Naive thymus-derived CD4-positive, alpha-beta T cell (primary cell): ENCODE measurements at places on chromosomes 5 and 9. TPM values are rescaled to one million over a fixed set of nuclear protein-coding genes. Genes with fewer than 3 reads are reported as not detected.

DNA sequence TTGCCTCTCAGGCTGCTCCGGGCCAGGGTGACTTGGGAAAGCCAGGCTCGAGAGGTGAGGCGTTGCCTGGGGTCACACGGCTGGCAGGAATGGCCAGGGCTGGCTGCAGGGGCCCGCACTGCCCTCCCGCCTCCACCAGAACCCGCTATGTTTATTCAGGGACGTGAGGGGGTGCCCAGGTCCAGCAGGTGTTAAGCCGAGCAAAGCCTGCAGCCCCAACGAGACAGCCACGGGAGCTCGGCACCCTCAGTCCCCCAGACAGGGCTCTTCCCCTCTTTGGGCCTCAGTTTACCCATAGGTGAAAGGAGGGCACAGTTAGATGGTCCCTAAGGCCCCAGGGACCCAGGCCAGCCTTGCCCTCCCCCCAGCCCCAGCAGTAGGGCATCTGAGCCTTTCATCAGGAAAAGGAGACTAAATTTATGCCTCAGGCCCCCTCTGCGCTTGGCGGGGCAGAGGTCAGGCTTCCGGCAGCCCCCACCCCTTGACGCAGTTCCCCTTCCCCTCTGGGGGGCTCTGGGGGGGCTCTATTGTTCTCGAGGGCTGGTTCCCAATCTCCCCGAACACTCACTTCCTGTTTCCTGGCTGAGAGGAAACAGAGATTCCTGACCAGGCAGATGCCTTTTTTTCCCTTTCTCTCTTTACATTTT lies 7.1 kb upstream of the EGFL7 start:
- no peak for DNase-seq

- no peak for DNase-seq
Observed at GRCh38 chr9:95609426-95609825, 92.7 kb upstream of the PTCH1 start.

GRCh38 chr5:67095346-67096171 lies 101.0 kb downstream of the CD180 start:
- no peak for DNase-seq

GRCh38 chr5:67165526-67166459 lies 30.8 kb downstream of the CD180 start:
- DNase-seq: peak; percentile 77

- no peak for DNase-seq
Observed at GRCh38 chr9:136695435-136695895, 8.2 kb upstream of the AGPAT2 start.

- DNase-seq: no peak
Observed at GRCh38 chr9:26710008-26710407, 182.6 kb downstream of the CAAP1 start.

DNA sequence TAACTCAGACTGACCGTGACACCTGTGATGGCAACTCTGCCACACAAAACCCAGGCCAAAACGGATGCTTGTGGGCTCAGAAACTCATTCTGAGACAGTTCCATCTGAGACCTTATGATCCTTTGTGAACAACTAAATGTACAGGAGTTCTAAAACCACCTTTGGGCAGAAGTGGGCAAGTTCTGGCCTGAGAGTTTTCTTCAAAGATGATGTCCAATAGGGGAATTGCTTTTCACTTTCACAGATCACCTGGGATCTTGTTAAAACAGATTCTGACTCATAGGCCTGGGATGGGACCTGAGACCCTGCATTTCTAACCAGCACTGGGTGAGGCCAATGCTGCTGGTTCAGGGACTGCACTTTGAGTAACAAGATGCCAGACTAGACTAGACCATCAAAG lies 67.8 kb upstream of the SLC25A51 start:
- no peak for DNase-seq

DNA sequence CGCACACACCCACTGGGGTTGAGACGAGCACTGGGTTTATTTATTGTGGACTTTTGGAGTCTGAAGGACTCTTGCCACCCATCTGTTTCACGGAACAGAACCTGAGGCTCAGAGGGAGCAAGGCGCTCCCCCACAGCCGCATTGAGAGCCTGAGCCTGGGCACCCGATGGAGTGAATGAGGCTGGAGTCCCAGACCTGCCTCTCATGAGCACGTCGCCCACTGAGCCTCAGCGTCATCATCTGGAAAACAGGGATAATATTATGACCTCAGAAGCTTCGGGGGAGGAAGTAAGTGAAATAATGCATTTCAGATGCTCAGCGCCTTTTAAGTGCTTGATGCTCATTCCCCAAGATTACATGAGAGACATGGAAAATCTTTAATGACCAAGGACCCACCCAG lies 5.5 kb downstream of the NEK6 start:
- DNase-seq: no peak

DNA sequence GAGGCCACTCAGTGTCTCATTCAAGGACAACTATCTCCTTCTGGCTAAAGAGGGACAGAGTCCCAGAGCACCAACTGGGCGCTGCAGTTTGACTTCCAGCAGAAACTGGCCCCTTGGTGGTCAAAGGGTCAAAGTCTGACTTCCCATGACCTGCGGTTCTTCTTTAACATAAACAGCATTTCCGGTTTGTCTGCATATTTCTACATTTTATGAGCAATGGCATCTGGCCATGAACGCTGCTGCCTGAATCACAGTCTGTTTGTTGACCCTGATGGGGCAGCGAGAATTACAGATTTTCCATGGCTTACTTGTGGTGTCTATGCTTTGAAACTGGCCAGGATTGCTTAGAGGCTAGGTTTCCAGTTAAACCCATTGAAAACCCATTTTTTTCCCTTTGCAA lies 1.3 kb downstream of the TNFSF15 start:
- DNase-seq: no peak

DNA sequence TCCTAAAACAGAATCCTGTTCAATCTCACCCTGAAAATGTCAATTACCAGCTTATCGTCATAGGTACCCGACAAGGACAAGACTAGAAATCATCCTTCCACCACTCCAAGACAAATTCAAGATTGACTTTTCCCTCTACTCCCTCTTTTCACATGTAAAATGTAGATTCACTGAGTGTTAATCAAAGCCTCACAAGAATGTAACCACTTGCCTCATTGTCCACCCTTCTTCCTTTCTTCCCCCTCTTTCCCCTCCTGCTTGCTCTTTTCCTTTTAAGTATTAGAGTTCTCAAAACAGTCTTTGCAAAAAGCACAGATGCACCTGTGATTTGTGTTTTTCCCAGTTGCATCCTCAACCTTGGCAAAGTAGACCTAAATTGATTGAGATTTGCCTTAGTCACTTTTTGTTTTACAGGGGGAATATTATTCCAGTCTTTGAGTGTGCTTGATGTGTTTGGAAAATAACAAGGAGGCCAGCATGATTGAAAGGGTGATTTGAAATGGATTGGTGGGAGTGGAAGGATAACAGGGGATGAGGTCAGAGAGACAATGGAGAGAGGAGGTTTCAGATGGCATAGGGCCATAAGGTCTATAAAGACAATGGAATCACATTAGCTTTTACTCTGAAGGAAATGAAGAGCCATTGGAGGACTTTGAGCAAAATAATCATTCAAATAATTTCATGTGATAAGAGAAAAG lies 231.3 kb upstream of the TYRP1 start:
- no peak for DNase-seq

- no peak for DNase-seq
Observed at GRCh38 chr5:155023320-155023719, 9.8 kb downstream of the KIF4B start.

- no peak for DNase-seq
Observed at GRCh38 chr5:144950996-144951395, 780.3 kb downstream of the KCTD16 start.

- DNase-seq: no peak
Observed at GRCh38 chr5:136014049-136015002, 14.5 kb upstream of the TGFBI start.

- no peak for DNase-seq
Observed at GRCh38 chr5:98798847-98799246, 25.4 kb downstream of the RGMB start.

- DNase-seq: no peak
Observed at GRCh38 chr9:121745396-121745695, 93.9 kb downstream of the DAB2IP start.

DNA sequence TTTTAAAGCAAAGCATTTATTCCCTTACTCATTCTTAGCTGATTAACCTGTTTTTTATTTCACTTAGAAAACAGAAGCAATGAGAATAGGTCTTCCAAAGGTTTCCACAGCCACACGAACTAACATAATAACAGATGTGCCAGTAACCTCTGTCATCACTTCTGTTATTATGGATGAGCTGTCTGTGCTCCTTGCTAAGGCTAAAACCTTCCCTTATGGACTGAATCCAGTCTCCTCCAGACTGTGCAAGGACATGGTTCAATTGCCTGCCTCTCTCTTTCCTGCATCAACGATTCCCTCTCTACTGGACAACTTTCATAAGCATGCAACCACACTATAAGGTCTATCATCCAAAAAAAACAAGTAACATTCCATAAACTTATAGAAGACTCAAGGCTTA lies 1446.2 kb downstream of the MAT2B start:
- DNase-seq: no peak

GRCh38 chr9:89662718-89663613 lies 58.2 kb downstream of the GADD45G start:
- no peak for DNase-seq

GRCh38 chr5:7422316-7423106 lies 26.6 kb downstream of the ADCY2 start:
- DNase-seq: no peak

GRCh38 chr5:150411245-150411979 lies 1.3 kb downstream of the CD74 start:
- DNase-seq: peak; percentile 57

DNA sequence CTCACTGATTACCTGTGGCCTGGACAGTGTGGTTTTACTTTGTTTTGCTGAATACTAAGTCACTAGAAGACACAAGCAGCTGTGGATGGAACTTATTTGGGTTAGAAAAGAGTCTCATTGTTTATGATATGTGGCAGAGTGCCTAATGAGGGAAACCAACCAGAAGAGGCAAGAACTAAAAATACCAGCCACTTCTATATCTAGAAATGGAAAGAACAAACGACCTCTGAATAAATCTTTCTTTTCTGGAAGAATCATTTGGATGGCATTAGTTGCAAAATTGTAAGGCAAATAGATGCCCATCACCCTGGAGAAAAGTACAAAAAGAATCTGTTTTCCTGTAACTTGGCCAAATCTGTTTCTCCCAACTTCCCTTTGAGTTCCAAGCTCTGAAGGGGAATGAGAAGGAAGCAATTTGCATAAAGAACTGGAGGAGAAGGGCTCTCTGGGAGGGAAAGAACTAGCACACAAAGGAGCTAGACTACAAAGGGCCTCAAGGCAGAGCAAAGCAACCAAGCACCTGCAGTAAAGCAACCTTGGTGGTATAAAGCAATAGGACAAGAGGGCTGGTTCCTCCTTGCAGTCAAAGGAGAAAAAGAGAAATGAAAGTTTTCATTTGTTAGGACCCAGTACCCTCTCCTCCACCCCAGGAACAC lies 455.4 kb downstream of the CAAP1 start:
- DNase-seq: no peak

DNA sequence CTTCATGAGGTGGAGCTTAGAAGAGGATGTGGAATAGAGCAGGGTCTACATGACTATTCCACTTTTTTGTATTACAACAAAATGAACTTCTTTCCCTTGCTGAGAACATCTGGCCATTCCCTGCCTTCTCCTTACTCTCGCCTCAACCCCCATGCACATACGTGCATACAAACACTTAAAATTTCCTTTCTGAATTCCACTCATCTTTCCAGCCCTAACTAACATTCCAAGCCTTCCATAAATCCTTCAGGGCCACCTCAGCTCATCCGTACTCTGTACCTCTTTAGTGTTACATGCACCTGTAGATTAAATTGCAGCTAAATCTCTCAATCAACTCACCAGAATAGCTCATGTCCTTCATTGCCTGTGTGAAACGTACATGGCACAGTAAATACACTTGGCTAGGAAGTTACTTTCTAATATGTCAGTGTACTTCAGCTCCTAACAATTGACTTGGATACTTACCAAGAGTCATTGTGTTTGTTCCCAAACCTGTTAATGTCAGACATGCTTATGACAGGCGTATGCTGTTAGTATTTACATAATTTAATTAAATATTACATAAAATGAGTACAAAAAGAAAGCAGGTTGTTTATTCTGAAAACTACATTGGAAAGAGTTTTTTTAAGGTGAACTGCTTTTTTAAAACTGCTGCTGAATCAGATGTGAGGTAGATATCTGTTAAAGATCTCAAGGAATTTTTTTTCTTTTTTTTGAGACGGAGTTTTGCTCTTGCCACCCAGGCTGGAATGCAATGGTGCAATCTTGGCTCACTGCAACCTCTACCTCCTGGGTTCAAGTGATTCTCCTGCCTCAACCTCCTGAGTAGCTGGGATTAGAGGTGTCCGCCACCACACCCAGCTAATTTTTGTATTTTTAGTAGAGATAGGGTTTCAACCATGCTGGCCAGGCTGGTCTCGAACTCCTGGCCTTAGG lies 55.7 kb downstream of the GLIS3 start:
- DNase-seq: no peak

GRCh38 chr5:15808577-15808976 lies 308.6 kb downstream of the FBXL7 start:
- DNase-seq: no peak

DNA sequence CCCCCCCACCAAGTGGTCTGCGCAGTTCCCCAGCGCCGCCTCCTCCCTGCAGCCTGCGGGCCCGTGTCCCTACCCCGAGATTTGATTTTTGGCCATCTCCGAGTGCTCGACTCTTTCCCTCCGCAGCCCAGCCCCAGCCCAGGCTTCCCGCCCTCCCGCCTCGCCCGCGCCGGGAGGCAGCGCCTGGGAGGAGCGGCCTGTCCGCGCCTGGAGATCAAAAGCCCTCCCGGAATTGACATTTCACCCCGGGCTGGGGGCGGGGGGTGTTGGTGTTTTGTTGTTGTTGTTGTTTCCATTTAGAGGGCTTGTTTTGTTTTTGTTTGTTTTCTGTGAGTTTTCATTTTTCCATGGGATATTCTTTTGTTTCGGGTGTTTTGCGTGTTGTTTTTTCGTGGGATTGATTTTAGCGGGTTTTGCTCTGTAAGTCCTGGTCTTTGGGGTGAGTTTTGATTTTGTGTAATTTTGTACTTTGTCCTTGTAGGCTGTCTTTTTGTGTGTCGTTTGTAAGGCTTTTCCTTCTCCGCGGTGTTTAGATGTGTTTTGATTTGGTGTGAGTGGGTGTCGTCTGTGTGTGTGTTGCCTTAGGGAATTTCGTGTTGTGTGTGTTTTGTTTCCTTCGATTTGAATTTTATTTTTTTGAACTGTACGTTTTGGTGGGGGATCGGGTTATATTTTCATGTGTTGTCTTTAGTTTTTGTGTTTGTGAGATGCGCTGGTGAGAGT lies 1.7 kb upstream of the PAX5 start:
- DNase-seq: no peak

- DNase-seq: no peak
Observed at GRCh38 chr9:35798658-35799374, 7.4 kb downstream of the NPR2 start.

- DNase-seq: no peak
Observed at GRCh38 chr5:66814146-66814991, 218.2 kb downstream of the MAST4 start.

- DNase-seq: no peak
Observed at GRCh38 chr5:68395302-68395701, 179.7 kb downstream of the PIK3R1 start.

- no peak for DNase-seq
Observed at GRCh38 chr9:121815546-121816448, 164.4 kb downstream of the DAB2IP start.

Gene PDGFRB
- 0.37 TPM for polyA plus RNA-seq

Gene TRPM3
- polyA plus RNA-seq: not detected

Gene IFNA21
- polyA plus RNA-seq: not detected

Gene SPAAR
- not detected for polyA plus RNA-seq

Gene GRIA1
- not detected for polyA plus RNA-seq

Gene ANKRD34B
- polyA plus RNA-seq: not detected

Gene SPEF2
- polyA plus RNA-seq: 5.5 TPM

Gene LMX1B
- not detected for polyA plus RNA-seq

Gene AFAP1L1
- 0.18 TPM for polyA plus RNA-seq

Gene PPWD1
- polyA plus RNA-seq: 50.1 TPM

Gene PCA3
- polyA plus RNA-seq: not detected

Gene MAP1B
- 0.21 TPM for polyA plus RNA-seq
